ENCODE measurements at places on chromosomes 7 and 10. TPM values are rescaled to one million over a fixed set of nuclear protein-coding genes. Genes with fewer than 3 reads are reported as not detected.

DNA sequence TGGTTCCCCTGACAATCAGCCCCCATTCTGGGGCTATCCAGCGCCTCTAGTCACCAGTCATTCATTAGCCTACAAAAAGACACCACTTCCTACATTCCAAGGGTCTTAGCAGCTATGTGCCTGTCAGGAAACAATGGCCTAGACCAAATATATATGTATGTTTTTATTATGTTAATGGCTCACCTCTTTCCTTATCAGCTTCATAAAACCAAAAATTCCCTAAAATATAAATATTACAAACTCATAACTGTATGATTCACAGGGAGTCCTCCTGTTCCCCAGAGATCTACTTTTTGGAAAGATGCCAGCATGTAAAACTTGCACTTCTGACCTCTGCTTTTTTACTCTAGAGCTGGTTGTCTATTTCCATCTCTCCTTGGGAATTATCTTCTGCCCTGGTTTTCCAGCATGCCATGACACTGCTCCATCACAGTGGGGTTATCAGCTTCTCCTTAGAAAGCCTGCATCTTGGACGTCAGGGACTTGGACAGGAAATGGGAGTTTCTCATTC, 79.2 kb downstream of the ABCA13 start:
- no peak overlapping the region for H3K27ac ChIP-seq
- H3K27me3 ChIP-seq, result no peaks in the 10 kb centered on the region
- H3K4me1 ChIP-seq, result no peaks in the 10 kb centered on the region
- H3K4me3 ChIP-seq, result no peak overlapping the region
- no peaks in the 10 kb centered on the region for H3K36me3 ChIP-seq

GRCh38 chr10:90481326-90481923, 376.4 kb downstream of the HTR7 start:
- H3K4me1 ChIP-seq, result no peaks in the 10 kb centered on the region
- H3K27me3 ChIP-seq, result no peaks in the 10 kb centered on the region
- H3K36me3 ChIP-seq, result no peaks in the 10 kb centered on the region
- no peak overlapping the region for H3K27ac ChIP-seq

GRCh38 chr10:22554461-22555182, 159.8 kb downstream of the PIP4K2A start:
- no peaks in the 10 kb centered on the region for H3K36me3 ChIP-seq
- peaks cover 49% of the 10 kb centered on the region for H3K4me1 ChIP-seq
- DNase-seq, result peak; percentile 82
- H3K27me3 ChIP-seq, result no peaks in the 10 kb centered on the region
- no peak overlapping the region for H3K4me3 ChIP-seq
- peak overlapping the region; percentile 93 for H3K27ac ChIP-seq

DNA sequence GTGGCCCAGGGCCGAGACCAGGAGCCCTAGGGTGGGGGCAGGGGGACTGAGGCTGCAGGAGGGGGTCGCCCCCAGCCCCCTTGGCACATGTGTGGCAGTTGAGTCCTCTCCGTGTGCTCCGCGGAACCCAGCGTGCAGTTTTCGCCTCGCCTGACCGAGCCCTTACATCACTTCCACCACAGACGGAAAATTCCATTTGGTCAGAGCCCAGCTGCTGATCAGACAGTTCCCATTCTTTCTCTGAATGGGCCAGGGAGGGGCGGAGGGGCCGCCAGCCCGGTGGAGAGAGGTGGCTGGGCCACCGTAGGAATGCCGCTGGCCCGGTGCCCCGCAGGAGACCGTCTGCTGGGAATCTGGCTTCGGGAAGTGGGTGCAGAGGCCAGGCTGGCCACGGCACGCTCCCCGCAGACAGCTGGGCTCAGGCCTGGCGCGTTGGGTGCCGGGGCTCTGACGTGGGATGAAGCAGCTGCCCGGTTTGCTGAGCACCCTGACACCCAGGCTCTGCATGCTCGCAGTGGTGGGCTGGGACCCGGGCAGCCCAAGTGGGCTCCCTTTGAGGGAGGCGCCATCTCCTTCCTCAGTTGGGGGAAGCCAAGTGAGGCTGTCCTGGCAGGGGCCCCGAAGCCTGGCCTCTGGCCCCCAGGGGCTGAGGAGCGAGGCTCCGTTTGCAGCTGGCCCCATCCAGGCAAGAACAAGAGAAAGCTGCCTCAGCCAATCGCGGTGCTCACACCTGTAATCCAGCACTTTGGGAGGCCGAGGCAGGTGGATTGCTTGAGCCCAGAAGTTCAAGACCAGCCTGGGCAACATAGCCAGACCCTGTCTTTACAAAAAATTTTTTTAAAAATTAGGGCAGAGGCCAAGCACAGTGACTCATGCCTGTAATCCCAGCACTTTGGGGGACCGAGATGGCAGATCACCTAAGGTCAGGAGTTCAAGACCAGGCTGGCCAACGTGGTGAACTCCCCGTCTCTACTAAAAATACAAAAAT, 9.9 kb downstream of the TTYH3 start:
- H3K27ac ChIP-seq, result peak overlapping the region; percentile 82
- H3K4me3 ChIP-seq, result peak overlapping the region; percentile 1
- H3K4me1 ChIP-seq, result peaks cover 16% of the 10 kb centered on the region
- peak; percentile 94 for DNase-seq
- H3K36me3 ChIP-seq, result no peaks in the 10 kb centered on the region

Gene NEUROG3
- not detected for total RNA-seq

Gene GBX1
- not detected for total RNA-seq
